ENCODE measurements at places on chromosomes 4 and X. TPM values are rescaled to one million over a fixed set of nuclear protein-coding genes. Genes with fewer than 3 reads are reported as not detected.

GRCh38 chrX:10952619-10953018 lies 158.5 kb upstream of the HCCS start:
- peak; percentile 36 for DNase-seq

DNA sequence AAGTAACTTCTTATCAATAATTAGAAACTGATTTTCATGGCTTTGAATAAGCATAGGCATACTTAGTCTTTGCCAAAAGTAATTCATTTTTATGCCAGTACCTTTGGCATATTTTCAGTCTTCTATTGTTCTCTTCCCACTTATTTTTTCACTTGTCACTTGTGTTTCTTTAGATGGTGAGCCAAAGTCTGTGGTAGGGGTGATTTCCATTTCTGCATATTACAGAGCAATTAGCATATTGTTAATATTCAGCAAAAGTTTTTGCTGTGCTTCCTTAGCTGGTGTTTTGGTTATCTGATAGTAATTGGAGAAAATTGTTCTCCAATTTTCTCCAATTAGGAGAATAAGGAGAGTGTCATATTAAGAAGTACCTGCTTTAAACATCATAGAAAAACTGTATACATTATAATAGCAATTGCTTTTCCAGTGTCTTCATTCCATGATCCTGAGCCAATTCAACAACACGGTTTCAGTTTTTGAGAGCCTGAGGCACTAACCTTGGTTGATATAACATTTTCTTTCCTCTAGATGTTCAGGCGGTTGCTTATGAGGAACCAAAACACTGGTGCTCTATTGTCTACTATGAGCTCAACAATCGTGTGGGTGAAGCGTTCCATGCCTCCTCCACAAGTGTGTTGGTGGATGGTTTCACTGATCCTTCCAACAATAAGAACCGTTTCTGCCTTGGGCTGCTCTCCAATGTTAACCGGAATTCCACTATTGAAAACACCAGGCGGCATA lies 64.7 kb downstream of the SMAD1 start:
- no peak for DNase-seq

DNA sequence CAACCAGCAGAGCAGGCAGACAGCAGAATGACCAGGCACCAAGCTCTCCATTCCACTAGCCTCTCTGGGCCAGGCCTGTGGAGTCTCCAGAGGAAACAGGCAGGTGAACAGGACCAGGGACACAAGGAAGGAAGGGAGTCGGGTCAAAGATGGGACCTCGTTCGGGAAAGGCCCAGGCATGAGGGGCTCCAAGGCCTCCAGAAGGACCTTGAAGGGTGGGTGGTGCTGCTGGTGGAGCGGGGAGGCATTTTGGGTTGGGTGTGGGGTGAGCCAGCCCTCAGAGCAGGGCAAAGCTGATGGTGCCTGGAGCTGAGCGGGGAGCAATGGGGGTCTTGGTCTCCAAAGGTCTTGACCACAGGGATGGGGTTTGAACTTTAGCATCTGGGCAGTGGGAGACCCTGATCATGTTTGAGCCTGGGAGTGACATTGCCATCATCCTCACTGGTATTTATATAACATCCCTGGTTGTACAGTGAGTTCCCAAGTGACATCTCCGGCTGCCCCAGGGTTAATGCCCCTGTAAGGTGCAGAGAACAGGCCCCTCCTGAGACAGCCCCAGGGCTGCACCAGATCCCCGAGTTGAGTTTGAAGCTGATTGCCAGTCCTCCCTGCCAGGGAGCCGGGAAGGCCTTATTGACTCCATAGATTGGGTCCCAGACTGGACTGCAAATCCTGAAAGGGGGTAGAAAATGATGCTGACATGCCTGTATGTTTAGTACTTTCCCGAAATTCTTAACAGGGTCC lies 52.7 kb downstream of the PSAPL1 start:
- DNase-seq, result no peak

Gene MAGEA4
- not detected for total RNA-seq

GRCh38 chrX:7127056-7127455 lies 20.5 kb upstream of the STS start:
- DNase-seq, result no peak

GRCh38 chrX:338836-339400 lies 20.3 kb upstream of the GTPBP6 start:
- no peak for DNase-seq

Gene BMP3
- under 0.01 TPM for total RNA-seq

DNA sequence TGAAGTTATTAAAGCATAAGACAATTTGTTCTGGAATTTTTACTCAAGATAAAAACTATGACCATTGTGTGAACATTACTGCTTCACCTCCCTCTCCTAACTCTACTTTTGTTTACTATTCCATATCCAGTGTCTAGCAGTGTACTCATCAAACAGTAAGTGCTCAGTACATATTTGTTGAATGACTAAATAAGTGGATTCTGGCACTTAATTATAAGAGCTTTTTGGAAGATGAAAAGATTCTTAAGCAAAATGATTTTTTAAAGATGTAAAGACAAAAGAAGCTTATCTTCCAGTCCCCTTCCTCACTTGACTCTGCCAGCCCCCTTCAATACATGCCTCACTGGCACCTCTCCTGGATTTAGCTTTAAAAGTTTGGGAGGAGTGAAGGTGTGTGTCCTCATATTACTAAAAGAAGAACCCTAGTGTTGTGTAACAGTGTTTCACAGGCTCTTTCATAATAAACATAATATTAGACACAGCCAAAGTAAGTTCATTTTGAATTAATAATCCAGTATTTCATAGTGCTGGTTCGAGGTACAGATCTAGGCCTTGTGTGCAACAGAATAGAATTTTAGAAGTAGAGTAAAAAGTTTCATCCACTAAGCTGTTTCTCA lies 53.0 kb downstream of the GAB1 start:
- DNase-seq, result no peak

DNA sequence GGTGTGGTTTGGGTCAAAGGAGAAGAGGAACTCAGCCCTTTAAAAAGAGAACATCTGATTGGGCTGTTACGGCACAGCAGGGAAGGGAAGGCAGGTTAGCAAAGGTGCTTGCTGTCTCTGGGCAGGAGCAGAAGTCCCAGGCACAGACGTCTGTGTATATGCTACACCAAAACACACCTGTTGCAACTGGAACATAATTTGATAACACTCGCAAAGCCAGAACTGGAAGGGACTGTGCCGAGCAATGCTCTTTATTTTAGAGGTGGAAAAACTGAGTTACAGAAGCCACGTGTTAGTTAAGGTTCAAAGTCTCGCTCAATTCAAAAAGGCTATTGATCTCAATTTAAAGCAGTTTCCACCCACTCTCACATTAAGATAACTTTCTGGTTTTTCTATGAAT lies 2.2 kb upstream of the FAM114A1 start:
- no peak for DNase-seq

Gene REELD1
- total RNA-seq, result not detected

DNA sequence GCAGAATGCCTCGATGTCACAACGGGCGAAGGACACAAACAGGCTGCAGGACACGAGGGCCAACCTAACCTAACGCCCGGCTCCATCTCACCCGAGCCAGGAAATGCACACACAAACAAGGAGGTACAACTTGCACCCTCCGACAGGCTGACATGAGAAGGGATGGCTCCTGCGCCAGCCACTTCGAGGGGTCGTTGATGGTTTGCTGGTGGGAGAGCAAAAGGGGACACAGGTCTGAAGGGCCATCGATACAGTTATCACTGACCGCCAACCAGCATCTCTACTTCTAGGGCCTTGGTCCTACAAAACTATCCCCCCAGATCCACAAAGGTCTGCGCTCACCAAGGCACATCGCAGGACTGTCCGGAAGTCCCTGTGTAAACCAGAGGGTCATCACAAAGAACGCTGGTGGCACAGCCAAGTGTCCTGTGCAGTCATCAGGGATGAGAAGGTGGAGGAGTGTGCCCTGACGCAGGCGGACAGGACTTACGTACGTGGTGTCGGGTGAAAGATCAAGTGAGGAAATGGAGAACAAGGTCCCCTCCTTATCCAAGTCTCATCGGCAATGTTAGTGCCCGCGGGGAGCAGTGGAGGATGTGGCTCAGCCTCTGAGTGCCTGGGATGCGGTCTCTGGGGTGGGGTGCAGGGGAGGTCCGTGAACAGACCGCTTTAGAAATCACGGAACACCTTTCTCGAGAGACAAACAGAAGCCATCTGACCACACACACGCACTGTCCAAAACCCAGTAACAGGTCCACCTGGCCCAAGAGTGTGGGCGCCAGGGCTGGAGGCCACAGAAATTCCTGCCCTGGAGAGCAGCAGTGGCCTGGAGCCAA lies 7.0 kb downstream of the MXD4 start:
- no peak for DNase-seq

Gene ETDB
- total RNA-seq, result not detected
